Transverse colon (tissue), 4 donors: ENCODE measurements at places on chromosomes 7 and 10. TPM values are rescaled to one million over a fixed set of nuclear protein-coding genes. Genes with fewer than 3 reads are reported as not detected.

Gene SLC26A3
- 1,864 TPM for total RNA-seq

DNA sequence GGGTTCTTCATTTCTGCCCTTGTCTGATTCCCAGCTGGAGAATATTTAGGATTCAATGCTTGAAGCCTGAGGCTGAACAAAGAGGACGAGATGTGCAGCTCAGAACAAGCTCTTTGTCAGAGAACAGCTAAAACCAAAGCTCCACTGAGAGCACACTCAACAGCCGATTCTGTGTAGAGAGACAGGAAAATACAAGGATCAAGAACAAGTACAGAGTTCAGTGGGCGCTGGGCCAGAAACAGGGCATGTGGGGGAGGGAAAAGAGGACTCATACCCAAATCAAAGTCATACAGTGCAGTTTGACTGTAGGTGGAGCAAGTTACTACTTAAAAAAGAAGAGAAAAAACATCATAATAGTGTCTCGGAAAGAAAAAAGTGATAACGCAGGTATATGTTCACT lies at the start of gene AGMO:
Gene AGMO (minus strand): TSS at position 181 of the 400 bp plus-strand sequence.
- DNase-seq: peak; percentile 87
- peak within 1 kb of the TSS; percentile 13 for H3K4me3 ChIP-seq
- peak within 1 kb of the TSS; percentile 54 for H3K27ac ChIP-seq

Gene UTF1
- total RNA-seq: not detected

Gene PTN
- 3.7 TPM for total RNA-seq

- DNase-seq: no peak
- peaks cover 13% of the 10 kb centered on the region for H3K27me3 ChIP-seq
- H3K4me1 ChIP-seq: peaks cover 12% of the 10 kb centered on the region
- H3K27ac ChIP-seq: no peak overlapping the region
Measured at GRCh38 chr7:1743481-1744230, 73.6 kb downstream of the ELFN1 start.
